ENCODE measurements at places on chromosomes 5 and 9.

DNA sequence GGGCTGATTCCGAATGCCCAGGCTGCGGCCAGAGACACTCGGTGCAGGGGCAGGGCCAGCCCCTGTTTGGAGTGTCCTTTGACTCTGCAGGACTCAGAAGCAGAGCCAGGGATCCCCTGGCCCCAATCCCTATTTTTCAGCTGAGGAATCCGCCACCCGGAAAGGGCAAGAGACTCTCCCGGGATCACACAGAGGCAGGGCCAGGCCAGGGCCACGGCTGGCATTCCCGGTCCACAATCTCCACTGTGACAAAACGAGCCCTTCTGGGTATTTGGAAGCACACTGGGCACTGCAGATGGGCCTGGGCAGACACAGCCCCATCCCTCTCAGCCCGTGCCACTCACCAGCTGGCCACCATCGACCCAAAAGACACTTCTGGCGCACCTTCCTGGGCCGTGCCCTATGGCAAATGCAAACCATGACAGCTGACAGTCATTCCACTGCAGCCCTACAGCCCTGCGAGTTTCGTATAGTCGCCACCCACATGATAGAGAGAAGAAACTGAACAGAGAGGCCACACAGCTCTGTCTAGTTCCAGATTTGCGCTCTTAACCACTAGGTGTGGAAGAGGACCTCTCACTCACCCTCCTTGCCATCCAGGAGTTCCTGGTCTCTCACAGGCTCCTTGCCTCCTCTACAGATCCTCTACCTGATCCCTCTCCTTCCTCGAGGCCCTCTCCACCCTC, 13.3 kb downstream of the NR5A1 start:
- H3K27me3 ChIP-seq: peaks cover 28% of the 10 kb centered on the region
- peaks cover 19% of the 10 kb centered on the region for H3K4me1 ChIP-seq
- no peak overlapping the region for H3K4me3 ChIP-seq

DNA sequence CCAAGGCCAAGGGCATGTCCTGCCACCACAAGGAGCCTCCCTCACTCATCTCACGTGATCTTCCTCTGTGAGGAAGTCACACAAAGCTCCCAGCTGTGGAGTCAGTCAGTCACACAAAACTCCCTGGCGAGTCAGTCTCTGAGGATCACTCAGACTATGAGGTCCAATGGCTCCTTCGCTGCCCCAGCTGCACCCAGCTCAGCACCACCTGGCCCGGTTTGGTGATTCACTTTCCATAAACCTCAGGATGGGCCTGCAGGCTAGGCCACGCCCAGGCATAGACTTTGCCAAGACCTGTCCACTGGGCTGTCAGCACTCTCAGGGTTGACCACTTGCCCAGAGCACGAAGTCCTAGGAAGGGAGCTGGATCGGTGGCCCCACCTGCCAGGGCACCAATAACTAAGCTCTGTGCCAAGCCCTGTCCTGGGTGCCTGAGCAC, 233.8 kb downstream of the HSPA4 start:
- peaks cover 3% of the 10 kb centered on the region for H3K4me1 ChIP-seq
- no peak overlapping the region for H3K4me3 ChIP-seq
- no peak for DNase-seq
- peak overlapping the region; percentile 60 for H3K27ac ChIP-seq

DNA sequence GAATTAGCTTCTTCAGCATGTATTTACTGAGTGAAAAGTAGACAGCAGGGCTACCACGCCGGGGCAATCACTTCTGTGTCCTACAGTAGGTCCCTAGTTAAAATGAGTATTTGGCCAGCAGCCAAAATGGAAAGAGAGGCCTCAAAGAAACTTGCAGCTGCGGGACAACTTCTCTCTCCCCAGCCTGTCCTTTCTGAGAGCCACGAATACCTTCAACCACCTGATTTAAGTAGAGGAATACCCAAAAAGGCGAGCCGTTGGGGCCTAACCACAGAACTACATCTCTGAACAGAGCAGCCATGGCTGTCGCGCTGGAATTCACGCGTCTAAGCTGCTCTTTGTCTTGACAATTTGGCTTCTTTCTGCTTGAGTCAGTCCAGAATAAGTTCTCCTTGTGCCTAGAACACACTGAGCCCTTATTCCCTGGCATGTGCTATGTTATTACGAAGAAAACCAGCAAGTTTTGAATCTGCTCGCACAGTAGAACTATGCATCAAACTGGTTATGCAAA, 43.8 kb upstream of the GOLPH3 start:
- no peak overlapping the region for H3K27ac ChIP-seq
- no peak for DNase-seq
- no peaks in the 10 kb centered on the region for H3K27me3 ChIP-seq
- H3K36me3 ChIP-seq: no peaks in the 10 kb centered on the region
- peaks cover 8% of the 10 kb centered on the region for H3K4me1 ChIP-seq

GRCh38 chr5:146718609-146719008, 159.9 kb downstream of the PPP2R2B start:
- no peak overlapping the region for H3K27ac ChIP-seq
- no peak overlapping the region for H3K4me3 ChIP-seq
- no peaks in the 10 kb centered on the region for H3K4me1 ChIP-seq
- no peaks in the 10 kb centered on the region for H3K27me3 ChIP-seq
- no peak for DNase-seq

DNA sequence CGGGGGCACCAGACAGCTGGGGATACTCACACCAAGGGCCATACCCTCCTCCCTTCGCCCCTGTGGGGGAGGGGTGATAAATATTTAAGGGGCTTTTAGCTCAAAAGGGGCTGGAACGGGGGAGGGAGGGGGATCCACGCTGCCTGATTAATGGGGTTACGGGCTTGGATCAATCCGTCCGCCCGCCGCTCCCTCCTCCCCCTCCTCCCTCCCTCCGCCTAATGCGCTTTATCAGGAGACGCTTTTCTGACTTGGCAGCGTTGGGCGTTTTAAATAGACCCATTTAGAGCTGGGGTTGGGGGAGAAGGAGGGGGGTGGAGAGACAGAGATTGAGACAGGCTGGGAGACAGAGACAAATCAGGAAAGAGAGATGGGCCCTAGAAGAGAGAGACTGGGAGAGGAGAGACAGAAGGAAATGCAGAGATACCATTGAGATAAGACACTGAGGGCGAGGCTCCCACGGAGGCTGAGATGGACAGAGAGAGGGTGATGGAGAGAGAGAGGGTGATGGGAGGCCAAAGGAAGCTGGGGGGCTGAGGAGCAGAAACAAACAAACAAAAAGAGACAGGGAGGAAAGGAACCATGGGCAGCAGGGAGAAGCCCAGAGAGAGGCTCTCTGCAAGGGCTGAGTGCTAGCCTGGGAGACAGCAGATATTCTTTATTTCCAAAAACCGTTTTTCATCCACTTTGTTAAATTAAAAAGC, 10.3 kb downstream of the CNTFR start:
- H3K4me3 ChIP-seq: peak overlapping the region; percentile 85
- H3K4me1 ChIP-seq: peaks cover 90% of the 10 kb centered on the region
- DNase-seq: no peak

GRCh38 chr9:98807070-98807813, at the start of gene GALNT12:
TSS of gene GALNT12 (plus strand) at chr9:98807670. CDS start at chr9:98807699, 29 bp downstream.
- DNase-seq: no peak
- peak within 1 kb of the TSS; percentile 87 for H3K4me3 ChIP-seq
- no peak within 1 kb of the TSS for H3K27ac ChIP-seq
- no peaks in the 10 kb centered on the region for H3K36me3 ChIP-seq

Data from neural crest cell (in vitro differentiated cells).